A172 (cell line): ENCODE measurements at places on chromosomes 2 and 18. TPM values are rescaled to one million over a fixed set of nuclear protein-coding genes. Genes with fewer than 3 reads are reported as not detected.

Gene MBP
- total RNA-seq: not detected in 2 replicates

Gene CHCHD5
- total RNA-seq: 19.9 and 23.5 TPM in 2 replicates

Gene PTPRN
- total RNA-seq: 19.3 and 31.5 TPM in 2 replicates

Gene LBH
- total RNA-seq: 87.4 and 182 TPM in 2 replicates

Gene SLC66A3
- 26.2 and 29.7 TPM in 2 replicates for total RNA-seq

Gene ESPNL
- total RNA-seq: 0.29 TPM in 1 of 2 replicates, not detected in the other

Gene CFAP65
- total RNA-seq: 0.26 and 0.55 TPM in 2 replicates

Gene HOXD8
- total RNA-seq: 11.6 and 20.4 TPM in 2 replicates

Gene BIRC6
- 57.7 and 58.7 TPM in 2 replicates for total RNA-seq

DNA sequence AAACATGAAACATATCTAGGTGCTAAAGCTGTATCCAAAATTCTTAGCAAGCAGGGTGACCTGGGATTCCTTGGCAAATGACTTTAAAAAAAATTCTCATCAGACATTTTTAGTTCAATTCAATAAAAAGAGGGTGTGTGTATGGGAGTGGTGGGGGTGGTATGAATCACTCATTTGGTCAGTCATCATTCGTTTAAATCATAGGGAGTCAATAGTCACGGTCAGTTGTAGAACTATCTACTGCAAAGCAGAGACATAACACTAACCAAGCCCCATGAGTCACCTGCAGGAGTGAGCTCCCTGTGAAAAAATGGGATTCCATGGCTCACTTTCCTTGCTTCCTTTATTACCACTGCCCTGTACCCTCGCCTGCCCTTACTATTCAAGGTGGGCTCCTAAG, 380.6 kb upstream of the TCF4 start:
- DNase-seq: no peak

DNA sequence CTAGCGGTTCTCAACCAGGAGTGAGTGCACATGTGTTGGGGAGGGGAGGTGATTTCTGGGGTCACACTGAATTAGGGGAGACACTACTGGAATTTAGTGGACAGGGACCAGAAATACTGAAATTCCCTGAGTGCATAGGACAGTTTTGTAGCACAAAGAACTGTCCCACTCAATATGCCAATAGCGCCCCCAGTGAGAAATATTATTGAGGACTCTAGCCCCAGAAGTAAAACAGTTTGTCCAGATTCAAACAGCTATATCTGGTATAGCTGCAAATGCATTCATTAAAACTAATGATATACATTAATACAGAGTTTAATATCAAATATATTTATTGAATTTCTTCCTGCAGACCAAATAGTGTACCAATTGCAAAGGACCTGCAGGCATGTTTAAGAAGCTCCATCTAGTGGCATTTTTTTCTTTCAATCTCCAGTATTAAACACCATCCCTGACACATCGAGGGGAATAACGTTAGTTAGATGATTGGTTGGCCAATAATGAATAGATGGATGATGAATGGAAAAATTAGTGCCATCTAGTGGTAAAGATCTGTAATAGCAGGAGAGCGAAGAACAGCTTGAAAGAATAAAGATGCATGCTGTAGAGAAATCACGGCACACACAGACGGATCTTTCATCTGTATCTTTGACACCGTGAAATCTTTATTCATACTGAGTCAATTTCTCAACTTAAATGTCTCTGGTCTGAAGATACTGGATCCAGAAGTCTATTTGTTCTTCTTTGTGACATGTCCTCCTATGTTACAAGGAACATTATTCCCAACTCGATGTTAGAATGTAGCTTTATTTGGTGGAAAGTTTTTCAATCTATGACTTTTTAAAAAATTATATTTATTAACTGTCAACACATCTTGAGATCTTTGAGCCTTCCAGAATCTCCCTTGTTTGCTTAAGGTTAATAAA, 62.5 kb downstream of the DHRS9 start:
- DNase-seq: peak; percentile 61

GRCh38 chr18:22347606-22348511, 69.9 kb downstream of the CTAGE1 start:
- DNase-seq: no peak

DNA sequence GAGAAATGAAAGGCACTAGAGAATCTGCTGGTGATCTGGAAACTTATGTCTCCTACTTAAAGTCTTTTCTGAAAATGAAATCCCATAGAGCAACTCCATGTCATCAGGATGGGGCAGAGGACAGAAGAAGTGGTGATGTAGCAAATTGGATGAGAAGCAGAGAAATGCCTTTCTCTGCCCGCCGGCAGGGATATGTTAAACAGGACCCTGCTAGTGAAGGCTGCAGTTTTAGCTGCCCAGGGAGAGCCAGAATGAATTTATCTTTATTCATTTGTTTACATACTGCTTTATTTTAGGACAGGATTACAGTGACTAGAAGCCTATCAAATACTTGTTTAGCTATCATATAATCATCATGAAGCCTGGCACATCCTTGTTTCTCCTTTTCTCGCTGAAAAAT, 247.0 kb downstream of the DOK6 start:
- DNase-seq: no peak

DNA sequence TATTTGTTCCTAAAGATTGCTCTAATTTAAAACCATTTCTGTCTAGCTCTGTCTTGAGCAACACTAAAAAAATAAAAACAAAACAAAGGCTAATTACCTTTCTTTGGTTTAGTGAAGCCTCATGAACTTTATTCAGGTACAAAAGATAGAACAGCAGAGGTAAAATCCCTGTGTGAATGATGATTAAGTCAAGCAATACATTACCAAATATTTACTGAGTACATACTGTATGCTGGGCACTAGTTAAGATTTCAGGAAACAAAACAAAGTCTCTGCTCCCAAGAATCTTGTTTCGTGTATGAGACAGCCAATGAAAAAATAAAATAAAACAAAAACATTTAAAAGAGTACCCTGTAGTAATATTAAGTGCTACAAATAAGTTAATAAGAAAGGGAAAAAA, 257.5 kb downstream of the RND3 start:
- DNase-seq: no peak

DNA sequence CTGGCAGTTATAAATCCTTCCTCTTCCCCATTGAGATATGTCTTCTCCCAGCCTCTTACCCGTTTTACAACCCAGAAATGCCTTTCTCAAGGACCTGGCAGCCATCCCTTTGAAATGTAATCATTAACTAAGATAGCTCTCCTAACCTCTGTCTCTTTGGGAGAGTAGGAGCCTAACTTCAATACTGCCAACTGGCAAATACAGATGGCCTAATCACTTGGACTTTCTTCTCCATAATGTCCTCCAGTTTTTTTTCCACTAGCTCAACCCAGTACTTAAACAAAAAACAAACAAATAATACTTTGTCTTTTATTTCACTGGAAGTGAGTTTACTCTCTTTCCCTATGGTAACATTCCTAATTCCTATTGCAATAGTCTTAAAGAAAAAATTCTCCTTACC, 1391.1 kb downstream of the SUCLG1 start:
- DNase-seq: no peak

- DNase-seq: no peak
These were observed 9.1 kb downstream of the LOXL3 start for GRCh38 chr2:74544634-74545033.

DNA sequence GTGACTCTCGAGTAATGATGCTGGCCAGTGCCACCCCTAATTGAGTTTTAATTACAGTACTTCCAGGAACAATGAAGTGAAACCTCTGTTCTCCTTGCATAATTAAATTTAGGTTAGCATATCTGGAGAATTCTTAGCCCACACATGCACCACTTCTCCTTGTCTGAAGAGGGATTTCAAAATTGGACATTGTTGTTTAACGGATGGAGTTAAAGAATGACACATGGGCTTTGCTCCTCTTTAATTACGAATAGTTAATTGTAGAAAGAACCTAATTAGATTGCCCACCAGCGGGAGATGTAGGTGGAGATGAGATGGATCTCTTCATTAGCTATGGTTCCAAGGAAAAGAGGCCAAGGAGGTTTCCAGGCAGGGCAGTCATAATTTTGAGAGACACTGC, 33.1 kb upstream of the EN1 start:
- no peak for DNase-seq

DNA sequence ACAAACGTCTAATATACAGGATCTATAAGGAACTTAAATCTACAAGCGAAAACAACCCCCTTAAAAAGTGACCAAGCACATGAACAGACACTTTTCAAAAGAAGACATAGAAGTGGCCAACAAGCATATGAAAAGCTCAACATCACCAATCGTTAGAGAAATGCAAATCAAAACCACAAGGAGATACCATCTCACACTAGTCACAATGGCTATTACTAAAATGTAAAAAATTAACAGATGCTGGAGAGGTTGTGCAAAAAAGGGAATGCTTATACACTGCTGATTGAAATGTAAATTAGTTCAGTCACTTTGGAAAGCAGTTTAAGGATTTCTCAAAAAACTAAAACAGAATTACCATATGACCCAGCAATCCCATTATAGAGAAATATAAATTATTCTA, 1148.5 kb upstream of the FAM98A start:
- DNase-seq: no peak

DNA sequence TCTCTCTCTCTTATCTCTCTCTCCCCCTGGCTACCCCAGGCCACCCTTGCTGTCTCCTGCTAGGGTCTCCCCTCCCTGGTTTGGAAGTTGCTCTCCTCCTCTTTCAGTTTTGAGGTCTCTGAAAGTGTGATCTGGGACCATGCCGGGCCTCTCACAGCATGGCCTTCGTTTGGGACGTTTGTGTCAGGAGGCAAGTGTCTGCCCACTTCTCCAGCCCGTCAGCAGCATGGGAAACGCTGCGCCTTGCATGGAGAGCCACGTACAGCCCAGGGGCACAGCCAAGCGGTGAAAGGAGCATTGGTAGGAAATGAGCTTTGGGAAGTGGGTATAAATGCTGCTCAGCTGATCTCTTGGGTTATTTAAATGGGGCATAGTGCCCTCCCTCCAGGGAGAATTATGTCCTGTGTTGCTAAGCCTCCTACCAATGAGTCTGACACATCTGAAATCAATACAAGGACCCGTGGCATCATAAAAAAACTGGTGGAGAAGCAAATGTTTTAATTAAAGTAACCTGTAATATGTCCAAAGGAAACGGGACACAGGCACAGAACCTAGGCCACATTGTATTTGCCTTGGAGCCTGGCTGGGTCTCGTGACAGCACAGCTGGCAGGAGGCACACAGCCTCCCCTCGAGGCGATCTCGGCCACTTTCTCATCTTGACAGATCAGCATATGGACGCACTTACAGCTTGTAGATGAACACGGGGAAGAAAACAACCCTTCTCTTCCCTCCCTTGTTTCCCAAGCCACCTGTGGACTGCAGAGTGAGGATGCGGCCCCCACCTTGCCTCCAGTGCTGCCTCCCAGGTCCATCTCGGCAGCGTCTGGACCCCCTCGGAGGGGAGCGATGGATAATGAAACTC, 72.7 kb downstream of the SH3RF3 start:
- DNase-seq: no peak

DNA sequence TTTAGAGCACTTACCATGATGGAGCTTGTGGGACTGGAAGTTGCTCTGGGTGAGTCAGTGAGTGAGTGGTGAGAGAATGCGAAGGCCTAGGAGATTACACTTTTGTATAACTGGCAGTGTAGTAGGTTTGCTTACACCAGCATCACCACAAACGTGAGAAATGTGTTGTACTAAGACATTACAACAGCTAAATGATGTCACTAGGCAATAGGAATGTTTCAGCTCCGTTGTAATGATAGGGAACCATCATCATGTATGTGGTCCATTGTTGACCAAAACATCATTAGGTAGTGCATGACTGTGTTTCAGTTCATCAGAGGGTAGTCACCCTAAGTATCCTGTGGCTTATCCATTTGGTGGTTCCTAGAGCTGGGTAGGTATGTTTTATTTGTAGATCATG, 11.9 kb downstream of the ZNF407 start:
- no peak for DNase-seq

DNA sequence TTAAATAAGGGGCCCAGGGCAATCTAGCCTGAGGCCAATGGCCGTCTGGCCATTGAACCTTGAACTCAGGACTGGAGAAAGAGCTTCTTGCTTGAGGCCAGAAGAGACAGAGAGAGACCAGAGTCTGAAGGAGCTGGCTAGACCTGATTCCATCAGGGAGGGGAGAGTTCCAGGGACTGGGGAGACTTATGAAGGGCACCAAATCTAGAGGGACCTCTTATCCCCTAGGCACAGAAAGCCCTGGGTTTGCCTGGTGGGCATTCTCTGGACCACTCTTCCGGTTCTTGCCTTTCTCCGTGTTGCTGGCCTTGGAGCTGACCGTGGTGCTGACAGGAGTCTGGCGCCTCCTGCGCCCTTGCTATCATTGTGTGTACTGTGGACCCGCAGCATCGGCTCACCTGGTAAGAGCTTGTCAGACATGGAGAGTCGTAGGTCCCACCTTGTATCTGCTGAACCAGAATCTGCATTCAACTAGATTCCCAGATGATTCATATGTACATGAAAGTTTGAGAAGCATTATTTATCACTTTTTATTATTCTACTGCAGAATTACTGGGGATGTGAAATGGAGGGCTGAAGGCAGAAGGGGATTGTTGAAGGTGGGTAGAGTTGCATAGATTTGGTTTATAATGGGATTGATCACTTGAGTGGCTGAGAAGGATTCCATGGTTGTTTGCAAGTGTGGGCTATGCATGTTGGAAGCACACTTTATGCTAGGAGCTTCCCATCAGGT, 4.3 kb upstream of the TRPM8 start:
- peak; percentile 26 for DNase-seq

- DNase-seq: no peak
These were observed 411 bp downstream of the NARS1 start for GRCh38 chr18:57621246-57621604.
